CD8-positive, alpha-beta memory T cell (primary cell): ENCODE measurements at places on chromosomes 13 and 19.

GRCh38 chr19:53696951-53697350 lies 65.2 kb downstream of the DPRX start:
- no peak for DNase-seq

- DNase-seq, result no peak
These were observed 39.1 kb downstream of the PEPD start for GRCh38 chr19:33482476-33482875.

- peak; percentile 87 for DNase-seq
These were observed 13.1 kb downstream of the GRAMD1A start for GRCh38 chr19:35013041-35013819.

DNA sequence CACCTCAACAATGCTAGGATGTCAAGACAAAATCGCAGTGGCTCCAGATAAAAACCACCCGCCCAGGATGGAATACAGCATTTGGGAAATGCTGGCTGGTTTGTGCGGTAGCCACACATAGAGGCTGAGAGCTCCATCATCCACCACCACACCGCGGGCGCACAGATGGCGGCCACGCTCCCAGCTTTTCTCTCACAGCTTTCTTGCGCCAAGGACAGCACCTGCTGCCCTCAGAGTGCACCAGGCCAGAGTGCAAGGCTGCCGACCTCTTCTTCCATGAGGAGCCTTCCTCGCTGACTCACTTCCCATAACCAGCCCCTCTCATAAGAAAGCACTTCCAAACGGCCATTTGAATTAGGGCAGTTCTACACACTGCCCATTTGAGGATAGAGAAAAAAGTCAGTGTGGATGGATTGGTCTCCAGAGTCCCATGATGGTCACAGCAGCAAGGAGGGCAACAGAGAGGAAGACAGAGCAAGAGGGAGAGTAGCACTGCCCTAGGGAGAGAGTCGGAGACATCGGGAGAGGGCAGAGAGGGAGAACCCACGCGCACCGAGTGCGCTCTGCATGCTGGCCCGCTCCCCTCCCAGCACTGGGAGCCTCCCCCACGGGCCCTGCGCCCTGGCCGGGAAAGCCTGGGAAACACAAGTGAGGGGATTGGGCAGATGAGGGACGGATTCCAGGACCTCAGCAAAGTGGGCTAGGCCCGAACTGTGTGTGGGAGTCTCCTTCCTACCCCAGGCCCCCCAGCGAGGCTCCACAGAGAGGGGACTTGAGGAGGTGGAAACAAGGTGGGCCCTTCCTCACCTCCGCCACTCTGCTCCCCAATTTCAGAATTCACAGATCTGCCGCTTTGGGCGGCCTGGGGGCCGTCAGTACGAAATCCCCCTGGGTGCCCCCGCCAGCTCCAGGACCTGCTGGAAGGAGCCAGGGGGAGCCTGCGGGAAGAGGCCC lies 156.9 kb downstream of the USP12 start:
- no peak for DNase-seq

DNA sequence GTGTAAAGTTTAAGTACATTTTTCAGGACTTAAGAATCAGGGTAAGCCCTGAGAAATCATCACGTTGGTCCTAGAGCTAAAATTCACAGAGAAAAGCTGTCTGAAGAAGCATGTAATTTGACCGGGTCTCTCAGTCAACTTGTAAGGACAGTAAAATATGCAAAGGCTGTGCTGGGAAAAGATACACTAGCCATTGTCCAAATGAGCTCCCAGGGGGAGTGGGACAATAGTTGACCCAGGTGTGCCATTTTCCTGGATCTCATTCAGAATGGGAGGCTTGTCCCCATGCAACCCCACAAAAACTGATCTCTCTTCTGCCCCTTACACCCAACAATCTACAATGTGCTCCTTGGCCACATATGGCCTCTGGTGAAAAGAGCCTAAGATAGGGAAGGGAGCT lies 437.9 kb downstream of the KLF12 start:
- no peak for DNase-seq

GRCh38 chr13:76783798-76784197 lies 102.4 kb downstream of the KCTD12 start:
- DNase-seq, result no peak

- no peak for DNase-seq
These were observed 24.9 kb downstream of the SMIM24 start for GRCh38 chr19:3455393-3455955.

DNA sequence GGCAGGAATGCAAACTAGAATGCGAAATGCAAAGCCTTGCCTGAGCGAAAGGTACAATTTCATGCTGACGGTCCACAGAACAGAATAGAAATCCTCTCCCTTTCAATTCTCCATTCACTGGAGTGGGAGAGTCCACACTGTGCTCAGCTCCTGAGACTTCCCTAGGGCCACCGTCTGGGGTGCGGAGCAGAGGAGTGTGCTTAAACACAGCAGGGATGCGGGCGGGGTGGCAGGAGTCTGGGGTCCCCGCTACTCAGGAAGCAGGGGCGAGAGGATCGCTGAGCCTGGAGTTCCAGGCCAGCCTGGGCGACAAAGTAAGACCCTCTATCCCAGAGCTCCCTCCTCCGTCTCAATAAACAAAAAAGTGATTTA lies 552 bp upstream of the ZNF816 start:
- DNase-seq, result no peak

DNA sequence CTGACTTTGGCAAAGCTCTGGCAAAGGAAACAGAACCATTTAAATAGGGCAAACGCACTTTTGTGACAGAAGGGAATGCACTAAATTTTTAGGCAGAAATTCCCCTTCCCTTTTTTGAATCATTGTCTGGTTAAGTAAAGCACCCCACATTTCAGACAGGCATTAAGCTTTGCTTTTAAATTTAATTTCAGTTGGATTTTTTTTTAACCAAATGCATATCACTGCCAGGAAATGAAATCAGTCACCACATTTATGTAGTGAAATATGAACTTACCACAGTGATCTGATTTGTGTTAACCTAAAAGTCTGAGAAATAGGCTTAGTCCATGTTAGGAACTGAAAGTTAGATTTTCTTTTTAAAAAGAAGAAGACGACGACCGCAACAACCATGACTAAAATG lies 10.8 kb downstream of the GPR183 start:
- no peak for DNase-seq

- DNase-seq, result no peak
These were observed 207.8 kb downstream of the DCLK1 start for GRCh38 chr13:35923347-35923746.

GRCh38 chr13:113839536-113840204 lies 24.2 kb downstream of the GAS6 start:
- no peak for DNase-seq

- DNase-seq, result no peak
These were observed 293.6 kb downstream of the TDRD3 start for GRCh38 chr13:60690604-60691003.

- DNase-seq, result peak; percentile 49
These were observed at the start of gene CD79A for GRCh38 chr19:41876847-41877832. TSS of gene CD79A (plus strand) at chr19:41877279. CDS start at chr19:41877305, 26 bp downstream.

- DNase-seq, result no peak
These were observed 15.8 kb downstream of the FREM2 start for GRCh38 chr13:38702669-38703068.

- no peak for DNase-seq
These were observed 197.0 kb downstream of the PCDH9 start for GRCh38 chr13:67033170-67033569.

DNA sequence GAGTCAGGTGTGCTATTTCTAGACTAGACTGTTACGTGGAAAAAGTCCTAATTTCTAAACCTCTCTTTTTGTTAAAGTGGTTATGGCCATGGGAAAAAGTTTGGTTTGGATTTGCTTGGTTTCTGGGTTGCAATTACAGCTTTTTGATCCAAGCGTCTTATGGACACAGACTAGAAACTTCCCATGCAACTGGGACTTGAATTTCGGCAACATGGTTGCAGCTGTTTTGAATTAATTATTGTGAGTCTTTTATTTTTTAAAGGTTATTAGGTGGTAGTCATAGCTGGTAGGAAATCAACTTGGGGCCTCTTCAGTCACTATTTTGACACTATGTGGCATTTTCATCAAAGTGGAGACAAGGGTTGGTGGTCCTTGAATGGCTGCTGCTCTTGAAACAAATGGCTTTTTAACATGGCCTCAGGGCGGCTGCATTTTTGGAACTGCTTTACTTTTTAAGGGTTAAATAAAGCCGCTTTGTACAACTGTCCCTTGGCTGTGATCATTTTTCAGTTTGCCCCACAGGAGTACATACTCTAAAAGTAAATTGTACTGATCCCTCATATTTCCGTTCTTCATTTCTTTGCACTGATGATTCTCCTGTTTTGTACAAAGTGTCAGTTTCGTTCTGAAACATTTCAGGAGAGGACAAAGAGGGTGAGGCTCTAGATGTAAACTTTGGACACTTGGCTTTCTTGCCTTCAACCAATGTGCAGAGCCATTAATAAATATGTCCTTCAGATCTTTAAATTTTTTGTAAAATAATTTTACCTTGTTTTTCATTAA lies 15.9 kb downstream of the HNRNPM start:
- no peak for DNase-seq

GRCh38 chr13:112738606-112739005 lies 48.8 kb downstream of the ATP11A start:
- no peak for DNase-seq

- peak; percentile 67 for DNase-seq
These were observed 20.2 kb downstream of the BBC3 start for GRCh38 chr19:47210689-47211316.

- no peak for DNase-seq
These were observed 21.3 kb downstream of the ZNF607 start for GRCh38 chr19:37698216-37698615.

GRCh38 chr19:34332027-34332760 lies 32.8 kb upstream of the GPI start:
- no peak for DNase-seq

DNA sequence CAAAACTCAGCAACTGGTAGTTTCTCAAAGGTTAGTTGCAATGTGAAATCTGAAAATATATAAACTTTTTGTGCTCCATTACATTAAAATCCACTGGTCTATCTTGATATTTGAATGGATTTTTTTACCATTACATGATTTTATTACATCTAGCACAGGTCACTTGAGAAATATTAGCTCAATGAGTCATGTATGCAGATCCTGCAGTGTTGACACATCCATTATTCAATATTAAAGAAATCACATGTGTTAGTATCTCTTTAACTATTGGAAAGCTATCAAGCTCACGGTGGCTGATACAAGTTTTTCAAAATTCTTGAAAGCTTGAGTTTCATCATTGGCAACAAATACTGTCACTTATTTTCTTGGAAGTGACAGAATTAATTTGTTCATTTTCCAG lies 373.9 kb upstream of the TSHZ3 start:
- DNase-seq, result no peak

- DNase-seq, result no peak
These were observed 148.9 kb downstream of the SIPA1L3 start for GRCh38 chr19:38055655-38056521.

DNA sequence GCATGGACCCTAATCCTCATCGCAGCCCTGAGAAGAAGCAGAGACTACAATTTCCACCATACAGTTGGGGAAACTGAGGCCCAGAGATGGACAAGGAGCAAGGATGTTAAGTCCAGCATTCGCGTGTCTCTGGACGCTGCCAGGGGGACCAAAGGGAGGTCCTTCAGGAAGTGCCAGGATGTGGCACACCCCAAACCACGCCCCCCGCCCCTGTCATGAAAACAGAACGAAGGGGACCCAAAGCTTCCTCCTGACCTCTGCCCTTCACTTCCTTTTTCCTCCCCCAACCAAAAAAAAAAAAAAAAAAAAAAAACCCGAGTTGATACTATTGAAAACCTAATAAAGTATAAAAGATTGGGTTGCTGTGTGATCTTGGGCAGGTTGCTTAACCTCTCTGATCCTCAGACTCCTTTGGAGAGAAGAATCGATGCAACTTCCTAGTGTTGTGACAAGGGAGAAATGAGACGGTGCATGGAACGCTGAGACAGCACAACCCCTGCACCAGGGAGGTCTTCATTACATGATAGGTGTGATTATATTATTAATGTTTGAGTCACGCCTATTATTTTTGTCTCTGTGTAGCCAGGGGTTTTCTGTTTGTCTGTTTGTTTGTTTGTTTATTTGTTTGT lies 2.7 kb upstream of the ZBTB7A start:
- peak; percentile 56 for DNase-seq

- DNase-seq, result no peak
These were observed 8.2 kb upstream of the HSD17B14 start for GRCh38 chr19:48844472-48844871.

- DNase-seq, result no peak
These were observed 15.8 kb downstream of the POU2F2 start for GRCh38 chr19:42116308-42117075.

DNA sequence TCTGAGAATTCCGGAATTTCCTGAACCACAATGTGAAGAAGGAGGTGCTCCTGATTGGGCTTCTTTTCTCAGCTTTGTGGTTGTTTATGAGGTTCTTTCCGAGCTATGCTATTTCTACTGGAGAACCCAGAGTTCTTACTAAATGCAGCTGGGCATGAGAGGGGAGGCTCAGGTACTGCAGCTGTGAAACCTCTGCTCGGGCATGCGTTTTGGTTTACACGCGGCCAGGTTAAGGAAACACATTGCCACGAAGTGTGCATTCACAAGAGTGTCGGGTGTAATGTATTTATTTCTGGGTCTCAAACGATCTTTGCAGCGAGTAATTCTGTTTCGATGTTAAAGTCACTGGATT lies 661 bp upstream of the MIR17HG start:
- peak; percentile 19 for DNase-seq

- DNase-seq, result no peak
These were observed 5.2 kb downstream of the PLEKHJ1 start for GRCh38 chr19:2230807-2231533.

GRCh38 chr13:49371943-49372613 lies 71.8 kb downstream of the CAB39L start:
- DNase-seq, result no peak

- DNase-seq, result no peak
These were observed 155.6 kb upstream of the IRS2 start for GRCh38 chr13:109941951-109942350.
